ENCODE measurements at places on chromosomes 13 and 19.

- no peak for DNase-seq
Observed at GRCh38 chr13:38226496-38226895, 123.2 kb upstream of the UFM1 start.

GRCh38 chr19:1632462-1633268, 19.8 kb downstream of the TCF3 start:
- DNase-seq, result no peak

- peak; percentile 94 for DNase-seq
Observed at GRCh38 chr13:106182404-106182803, 353.1 kb downstream of the EFNB2 start.

- peak; percentile 33 for DNase-seq
Observed at GRCh38 chr19:19514215-19514657, 1.1 kb downstream of the TSSK6 start.

DNA sequence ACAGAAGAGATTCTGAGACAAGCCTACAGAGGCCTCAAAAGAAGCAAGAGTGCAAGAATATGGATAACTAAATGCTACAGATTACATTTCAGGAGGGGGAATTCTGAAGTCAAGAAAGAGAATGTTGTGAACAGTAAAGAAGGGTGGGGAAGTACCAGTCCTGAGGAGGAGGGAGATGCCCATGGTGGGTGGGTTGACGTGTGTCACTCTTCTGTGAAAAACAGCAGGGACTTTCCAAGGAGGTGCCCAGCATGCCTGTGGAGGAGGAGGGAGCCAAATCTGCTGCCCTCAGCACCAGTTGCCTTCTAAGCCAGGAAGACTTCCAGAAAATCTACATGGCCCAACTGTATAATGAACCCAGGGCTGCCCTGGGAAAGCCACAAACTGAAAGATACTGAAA, 87.7 kb downstream of the SGCG start:
- no peak for DNase-seq

DNA sequence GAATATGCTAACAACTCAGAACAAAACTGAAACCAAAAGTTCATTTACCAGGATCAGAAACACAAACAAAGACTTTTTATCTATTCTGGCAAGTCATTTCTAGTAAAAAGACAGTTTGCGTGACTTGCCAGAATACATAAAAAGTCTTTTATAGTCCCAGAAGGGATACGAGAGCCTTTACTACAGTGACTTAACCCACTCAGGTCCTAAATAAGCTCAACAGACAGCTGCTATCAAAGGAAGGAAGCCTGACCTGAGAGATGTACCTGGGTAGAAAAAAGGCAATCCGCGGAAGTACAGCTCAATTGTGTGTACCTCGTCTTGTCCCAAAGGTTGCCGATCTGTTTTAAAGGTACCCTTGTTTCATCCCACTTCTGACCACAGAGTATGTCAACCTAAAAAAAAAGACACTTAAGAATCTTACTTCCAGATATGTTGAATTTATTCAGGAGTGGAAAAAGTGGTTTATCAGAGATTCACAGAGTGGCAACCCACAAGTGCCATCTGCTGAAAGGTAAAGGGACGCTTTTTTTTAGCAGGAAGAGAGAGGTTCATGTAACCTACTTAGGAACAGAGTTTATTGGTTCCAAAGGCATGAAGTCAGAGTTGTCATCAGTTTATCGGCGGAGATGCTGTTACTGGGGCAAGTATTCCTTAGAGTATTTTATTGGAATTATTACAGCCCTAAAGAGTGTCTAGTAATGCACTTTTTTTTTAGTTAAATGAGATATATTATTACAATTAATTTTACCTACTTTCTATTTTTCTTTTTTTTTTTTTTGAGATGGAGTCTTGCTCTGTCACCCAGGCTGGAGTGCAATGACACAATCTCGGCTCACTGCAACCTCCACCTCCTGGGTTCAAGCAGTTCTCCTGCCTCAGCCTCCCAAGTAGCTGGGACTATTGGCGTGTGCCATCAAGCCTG, 69.7 kb upstream of the C1QTNF9B start:
- no peak for DNase-seq

DNA sequence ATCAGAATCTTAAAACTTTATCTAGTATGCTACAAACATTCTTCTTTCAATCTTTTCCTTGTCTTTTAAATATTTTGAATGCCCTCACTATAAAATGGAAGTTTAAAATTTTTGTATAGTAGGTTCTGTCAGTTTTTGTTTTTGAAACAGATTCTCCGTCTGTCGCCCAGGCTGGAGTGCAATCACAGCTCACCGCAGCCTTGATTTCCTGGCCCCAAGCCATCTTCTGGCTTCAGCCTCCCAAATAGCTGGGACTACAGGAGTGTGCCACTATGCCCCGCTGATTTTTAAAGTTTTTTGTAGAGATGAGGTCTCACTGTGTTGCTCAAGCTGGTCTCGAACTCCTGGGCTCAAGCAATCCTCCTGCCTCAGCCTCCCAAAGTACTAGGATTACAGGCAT, 20.7 kb downstream of the PHF11 start:
- DNase-seq, result no peak

GRCh38 chr13:24183741-24184182, 23.2 kb downstream of the SPATA13 start:
- no peak for DNase-seq

DNA sequence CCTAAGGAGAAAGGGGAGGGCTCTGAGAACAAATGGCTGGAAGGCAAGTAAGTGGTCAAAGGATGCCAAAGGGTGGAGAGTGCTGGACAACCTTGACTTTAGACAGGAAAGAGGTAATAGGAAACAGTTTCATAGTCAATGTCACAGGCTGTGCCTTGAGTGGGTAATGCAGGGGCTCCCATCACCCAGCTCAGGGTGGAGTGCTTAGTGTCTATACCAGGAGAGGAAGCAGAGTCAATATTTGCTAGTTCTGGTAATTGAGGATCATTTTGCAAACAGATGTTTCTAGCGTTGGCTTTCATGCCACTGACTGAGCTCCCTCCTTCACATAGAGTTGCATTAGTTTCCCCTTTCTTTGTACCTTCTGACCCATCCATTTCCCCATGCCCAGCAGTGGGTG, 64.6 kb upstream of the KL start:
- DNase-seq, result no peak

GRCh38 chr13:93984876-93985275, 494.6 kb downstream of the DCT start:
- no peak for DNase-seq

DNA sequence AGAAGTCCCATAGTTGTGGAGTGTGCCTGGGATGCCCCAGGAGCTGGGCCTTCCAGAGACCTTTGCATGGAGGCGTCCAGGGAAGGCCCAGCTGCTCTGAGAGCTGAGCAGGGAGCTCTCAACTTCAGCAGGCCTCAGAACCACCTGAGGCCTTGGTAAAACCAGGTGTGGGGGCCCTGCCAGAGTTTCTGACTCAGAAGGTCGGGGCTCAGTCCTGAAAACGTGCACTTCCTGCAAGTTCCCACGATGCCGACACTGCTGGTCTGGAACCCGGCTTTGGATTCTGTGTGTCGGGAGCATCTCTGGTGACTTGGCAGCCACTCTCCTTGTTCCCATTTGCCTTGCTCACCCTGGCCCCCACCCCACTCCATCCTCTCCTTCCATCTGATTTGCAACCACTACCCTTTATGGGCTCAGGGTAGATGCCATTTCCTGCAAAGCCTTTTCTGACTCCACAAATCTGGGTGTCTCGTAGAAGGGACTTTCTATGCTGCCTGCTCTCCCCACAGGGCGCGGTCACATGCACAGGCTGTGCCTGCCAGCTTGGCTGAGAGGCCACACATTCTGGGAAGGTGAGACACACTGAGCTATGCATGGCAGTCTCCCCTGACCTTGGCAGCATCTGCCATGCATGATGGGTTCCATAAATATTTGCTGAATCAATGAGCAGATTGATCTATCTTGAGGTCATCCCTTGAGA, 244.7 kb downstream of the COL4A1 start:
- DNase-seq, result peak; percentile 32

- no peak for DNase-seq
Observed at GRCh38 chr13:77737583-77738200, 40.2 kb downstream of the SLAIN1 start.

DNA sequence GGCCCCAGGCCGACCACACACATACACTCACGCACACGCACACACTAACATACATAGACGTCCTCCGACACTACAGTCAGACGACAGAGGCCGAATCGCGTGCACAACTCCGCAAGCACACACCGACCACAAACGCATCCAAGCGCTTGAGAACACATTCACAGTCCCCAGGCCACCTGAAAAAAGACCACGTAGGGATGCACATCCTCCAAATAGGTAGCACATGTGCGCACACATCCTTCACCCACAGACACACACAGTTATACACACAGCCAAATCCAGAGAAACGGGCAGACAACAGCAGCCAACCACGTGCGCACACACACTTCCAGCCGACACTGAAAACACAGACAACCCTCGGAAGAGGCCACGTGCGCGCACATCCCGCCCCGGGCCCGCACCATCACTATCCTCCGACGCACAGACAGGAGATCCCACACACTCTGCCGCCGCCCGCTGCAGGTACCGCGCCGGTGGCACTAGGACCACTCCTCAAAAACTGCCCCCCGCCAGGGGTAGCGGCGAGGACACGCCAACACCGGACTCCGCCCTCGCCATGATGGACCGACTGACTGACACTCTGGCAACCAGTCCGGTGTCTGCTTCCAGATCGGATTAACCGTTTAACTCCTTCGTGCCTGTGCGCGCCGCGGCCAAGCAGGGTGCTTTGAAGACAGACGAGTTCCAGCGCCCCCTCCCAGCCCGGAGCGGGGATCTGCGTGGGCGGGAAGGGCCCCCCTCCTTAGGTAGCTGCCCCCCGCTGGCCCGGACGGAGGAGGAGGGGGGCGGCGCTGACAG, 493 bp upstream of the PDE4A start:
- peak; percentile 68 for DNase-seq

GRCh38 chr19:40303765-40304164, 18.6 kb upstream of the AKT2 start:
- no peak for DNase-seq

DNA sequence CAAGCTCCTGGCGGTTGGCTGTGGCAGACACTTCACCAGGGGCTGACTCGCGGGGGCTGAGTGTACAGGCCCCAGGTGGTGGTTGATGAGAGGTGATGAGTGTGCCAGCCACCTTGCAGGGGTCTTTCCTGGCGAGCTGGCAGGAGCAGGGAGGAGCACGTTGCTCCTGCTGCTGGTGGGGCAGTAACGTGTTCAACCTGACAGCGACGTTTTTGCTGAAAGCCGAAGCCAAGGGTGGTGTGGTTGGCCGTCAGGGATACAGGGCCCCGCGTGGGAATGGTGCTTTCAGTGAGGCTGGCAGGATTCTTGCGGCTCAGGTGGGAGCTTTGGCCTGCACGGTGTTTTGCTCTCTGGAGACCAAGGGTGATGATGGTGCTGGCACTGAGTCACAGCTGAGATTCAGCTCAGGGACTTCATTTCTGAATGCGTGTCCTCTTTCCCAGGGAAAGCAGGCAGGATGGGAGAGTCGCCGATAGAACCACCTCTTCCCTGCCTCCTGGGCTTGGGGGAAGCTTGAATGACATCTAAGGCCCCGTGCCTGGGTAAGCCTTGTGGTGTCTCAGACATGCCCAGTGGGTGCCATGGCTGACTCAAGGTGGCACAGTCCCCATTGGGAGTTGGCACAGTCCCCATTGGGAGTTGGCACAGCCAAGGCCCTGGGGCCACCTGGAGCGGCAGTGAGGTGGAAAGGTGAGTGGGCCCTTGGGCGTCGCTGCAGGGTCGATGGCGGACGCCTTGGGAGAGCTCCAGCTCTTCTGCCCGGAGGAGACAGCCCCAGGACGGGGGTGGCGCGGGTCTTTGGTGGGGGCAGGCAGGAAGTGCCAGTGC, 8.8 kb downstream of the DAZAP1 start:
- DNase-seq, result peak; percentile 40

GRCh38 chr13:90534617-90535370, 812.7 kb upstream of the MIR17HG start:
- DNase-seq, result no peak

DNA sequence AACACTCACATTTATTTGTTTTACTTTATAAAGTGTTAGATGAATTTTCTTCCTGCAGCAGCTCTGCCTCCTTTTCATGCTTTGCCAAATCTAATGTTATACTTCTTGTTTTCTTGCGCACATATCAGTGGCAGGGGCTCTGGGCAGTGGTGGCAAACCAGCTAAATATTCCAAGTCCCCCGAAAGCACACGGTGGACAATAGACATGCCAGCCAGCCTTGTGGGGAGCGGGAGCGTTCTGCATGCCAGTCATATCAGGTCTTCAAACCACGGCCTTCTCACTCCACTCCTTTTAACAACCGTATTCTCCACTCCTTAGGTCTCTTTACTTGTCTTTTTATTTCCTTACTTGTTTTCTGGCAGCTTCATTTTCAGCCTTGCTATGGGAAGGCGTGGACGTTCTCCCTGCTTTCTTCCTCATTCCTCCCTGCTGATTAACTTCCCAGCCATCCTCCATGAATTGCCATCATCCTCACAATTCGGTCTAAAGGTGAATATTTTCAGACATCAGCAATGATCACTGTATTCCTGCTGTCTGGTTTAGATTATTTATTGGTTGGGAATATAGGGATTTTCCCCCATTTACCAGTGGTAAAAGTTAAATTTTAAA, 77.1 kb upstream of the WASF3 start:
- peak; percentile 34 for DNase-seq

DNA sequence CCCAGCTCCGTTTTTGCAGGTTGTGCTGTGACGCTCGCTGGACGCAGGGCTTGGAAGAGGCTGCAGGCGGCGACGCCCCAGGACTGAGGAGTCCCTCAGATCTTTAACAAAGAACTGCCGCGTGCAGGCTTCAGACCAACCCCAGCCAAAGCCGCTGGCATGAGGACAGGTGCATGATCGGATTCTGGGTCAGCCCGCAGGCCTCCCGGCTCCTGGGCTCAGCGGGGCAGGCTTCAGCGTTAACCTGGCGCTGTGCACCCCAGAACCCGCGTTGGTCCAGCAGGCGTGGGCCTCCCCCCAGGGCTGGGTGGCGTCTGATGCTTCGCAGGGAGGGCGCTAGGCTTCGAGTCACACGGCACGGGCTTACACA, 920 bp upstream of the TIMM13 start:
- DNase-seq, result no peak

DNA sequence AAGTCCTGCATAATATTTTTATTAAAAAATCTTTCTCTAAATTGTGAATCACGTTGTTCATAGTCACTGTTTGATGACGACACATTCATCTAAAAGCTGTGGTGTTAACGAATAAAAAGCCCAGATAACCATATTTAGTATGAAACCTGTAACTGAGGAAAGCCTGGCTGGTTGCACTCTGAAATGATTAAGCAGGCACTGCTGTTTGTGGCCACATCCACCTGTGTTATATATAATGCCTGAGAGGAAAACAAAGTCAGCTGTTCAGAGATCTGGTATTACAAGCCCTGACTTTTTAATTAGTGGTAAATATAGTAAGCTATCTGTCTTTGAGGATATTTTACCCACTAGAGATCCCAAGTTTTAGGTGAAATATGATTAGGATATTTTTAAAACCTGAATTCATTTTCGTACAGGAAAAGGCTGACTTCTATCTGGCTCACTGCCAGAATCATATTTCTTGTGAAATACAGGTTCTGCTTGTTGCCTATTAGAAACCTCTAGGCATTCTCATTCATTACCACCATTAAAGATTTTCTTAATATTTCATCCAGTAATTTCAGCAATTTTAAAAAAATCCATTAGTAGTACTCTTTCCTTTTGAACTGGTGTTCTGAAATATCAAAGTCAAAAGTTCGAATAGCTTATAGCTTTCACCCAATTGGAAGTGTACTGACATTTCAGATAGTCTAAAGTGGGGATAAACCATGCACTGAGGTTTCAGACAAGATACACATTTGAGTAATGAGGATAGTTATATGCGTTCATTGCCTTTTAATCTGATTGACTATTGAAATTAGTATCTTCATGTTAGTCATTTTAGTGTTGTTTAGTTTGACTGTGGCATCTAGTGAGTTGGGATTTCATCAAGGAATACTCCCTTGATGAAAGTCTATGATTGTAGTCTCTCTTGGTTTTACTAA, 79.7 kb downstream of the LMO7 start:
- no peak for DNase-seq

- DNase-seq, result no peak
Observed at GRCh38 chr13:76773448-76774094, 112.6 kb downstream of the KCTD12 start.
